NCI-H510A treated with DMSO at 0.1 percent for 48 hours (cell line): ENCODE measurements at places on chromosomes 5 and 9.

DNA sequence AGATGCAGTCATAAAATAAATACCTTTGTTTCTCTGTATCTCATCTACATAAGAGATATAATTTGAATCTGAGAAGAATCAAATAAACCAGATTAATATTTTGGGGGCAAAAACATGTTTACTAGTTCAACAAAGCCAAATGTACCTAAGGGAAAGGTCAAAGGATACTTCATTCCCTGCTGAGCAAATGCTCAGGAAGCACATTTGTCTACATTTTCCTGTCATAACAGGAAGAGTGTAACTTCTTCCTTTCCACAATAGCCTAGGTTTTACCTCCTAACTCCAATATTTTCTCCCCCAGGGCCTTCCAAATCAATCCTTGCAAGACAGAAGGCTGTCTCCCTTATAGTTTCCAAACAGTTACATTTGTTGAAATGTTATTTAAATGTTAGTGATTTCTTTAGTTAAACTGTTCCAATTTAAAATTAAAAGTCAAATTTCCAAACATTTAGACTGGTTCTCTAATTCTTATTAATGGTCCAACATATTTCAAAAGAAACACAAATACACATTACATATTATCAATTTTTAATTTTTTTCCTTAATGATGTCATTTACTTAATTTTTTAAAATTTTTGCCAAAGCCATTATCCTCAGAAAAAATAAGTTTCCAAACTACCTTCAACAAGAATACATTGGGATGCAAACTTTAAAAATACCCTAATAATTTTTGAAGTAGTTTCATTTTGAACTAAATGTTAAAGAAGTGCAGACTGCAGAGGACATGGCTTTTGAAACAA, 67.8 kb downstream of the MEF2C start:
- DNase-seq, result no peak

GRCh38 chr5:148725675-148726074, 71.3 kb upstream of the HTR4 start:
- peak; percentile 72 for DNase-seq

- no peak for DNase-seq
These were observed 6.6 kb downstream of the TLN1 start for GRCh38 chr9:35725362-35725761.

GRCh38 chr5:146849694-146850303, 28.8 kb downstream of the PPP2R2B start:
- no peak for DNase-seq

- DNase-seq, result no peak
These were observed 58.5 kb upstream of the PJA2 start for GRCh38 chr5:109468288-109468676.

- DNase-seq, result no peak
These were observed 9.2 kb upstream of the GADD45G start for GRCh38 chr9:89595646-89596045.

DNA sequence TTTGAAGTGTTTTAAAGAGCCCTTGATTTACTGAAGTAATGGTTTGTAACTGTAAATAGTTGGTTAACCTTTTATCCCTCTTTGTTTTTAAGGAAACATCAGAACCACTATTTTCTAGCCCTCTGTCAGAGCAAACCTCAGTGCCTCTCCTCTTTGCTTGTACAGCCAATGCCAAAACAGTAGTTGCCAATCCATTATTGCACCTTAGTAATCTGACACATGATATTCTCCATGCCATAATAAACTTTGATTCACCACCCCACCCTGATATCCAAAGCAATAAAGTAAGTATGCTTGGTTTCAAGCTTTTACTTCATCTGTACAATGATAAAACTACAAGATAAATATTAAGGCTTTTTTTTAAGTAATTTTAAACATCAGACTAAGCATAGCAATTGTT, 100.8 kb downstream of the DMXL1 start:
- no peak for DNase-seq

- DNase-seq, result no peak
These were observed 69.5 kb downstream of the ZNF354C start for GRCh38 chr5:179129607-179130071.

DNA sequence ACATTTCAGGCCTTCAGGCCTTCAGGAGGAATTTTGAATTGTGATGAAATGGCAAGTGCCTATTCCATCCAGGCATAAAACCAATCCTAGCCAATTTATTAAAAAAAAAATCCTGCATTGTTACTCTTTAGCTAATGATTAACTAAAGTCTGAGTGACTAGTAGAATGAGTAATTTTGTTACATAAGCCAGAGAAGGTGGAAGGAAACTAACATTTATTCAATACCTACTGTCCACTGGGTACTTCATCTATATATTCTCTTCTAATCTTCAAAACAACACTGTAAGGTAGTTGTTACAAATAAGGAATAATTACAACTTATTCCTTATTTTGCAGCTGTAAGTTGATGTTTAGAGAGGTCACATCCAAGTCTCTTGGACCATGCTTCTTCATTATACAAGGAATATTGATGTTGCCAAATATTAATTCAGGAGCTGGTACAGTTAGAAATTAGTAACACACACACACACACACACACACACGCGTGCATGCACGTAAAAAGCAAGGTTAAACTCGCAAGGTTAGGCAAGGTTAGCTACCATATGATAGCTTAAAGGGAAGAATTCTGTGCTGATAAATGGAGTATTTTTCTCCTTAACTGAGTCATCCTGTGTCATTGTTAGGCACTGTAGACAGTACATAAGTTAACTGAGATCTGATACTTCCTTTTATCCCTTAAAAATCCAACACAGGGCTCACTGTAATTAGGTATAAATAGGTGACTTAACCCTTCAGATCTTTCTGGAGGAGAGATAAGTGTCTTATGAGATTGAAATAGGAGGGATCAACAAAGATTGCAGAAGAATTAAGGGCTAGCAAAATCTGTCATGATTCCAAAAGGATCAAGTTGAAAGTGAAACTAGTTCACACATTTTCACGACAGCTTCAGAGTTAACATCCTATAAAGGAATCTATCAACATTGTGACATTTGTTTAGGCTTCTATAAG, 596.9 kb downstream of the PDE4D start:
- DNase-seq, result no peak

DNA sequence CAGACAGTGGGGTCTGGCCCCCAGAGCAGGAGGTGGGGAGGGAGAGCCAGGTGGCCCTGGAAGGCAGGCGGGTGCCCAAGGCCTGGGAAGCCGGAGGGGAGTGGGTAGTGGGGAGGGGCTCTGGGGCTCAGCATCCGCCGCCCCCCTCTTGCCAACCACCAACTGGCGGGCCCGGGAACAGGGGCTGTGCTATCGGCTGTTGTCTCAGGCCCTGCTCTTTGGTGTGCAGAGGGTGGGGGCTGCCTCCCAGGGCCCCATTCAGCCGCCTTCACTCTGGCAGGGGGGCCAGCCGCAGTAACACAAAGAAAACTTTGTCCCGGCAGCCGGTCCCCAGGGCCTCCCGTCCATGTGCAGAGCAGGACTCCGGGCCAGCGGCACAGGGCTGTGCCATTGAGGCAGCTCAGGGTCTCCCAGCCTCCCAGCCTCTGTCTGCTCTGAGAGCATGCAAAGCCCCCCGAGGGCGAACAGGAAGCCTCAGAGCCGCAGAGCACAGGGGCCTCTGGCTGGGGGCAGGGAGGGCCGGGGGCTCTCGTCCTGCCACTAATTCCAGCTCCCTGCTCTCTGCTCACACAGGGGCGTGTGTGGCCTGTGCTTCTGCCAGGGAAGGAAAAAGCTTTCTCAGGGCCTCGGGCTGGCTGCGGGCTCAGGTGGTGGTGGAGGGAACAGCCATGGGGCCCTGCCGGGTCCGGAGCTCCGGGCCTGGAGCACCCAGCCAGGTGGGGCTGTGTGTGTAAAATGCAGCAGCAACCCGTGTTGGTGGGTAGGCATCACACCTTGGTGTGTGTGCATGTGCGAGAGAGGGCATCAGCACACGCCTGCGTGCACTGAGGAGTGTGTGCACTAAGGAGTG, 54.2 kb upstream of the NOTCH1 start:
- no peak for DNase-seq

- DNase-seq, result no peak
These were observed 84.7 kb upstream of the MAST4 start for GRCh38 chr5:66511491-66511890.

DNA sequence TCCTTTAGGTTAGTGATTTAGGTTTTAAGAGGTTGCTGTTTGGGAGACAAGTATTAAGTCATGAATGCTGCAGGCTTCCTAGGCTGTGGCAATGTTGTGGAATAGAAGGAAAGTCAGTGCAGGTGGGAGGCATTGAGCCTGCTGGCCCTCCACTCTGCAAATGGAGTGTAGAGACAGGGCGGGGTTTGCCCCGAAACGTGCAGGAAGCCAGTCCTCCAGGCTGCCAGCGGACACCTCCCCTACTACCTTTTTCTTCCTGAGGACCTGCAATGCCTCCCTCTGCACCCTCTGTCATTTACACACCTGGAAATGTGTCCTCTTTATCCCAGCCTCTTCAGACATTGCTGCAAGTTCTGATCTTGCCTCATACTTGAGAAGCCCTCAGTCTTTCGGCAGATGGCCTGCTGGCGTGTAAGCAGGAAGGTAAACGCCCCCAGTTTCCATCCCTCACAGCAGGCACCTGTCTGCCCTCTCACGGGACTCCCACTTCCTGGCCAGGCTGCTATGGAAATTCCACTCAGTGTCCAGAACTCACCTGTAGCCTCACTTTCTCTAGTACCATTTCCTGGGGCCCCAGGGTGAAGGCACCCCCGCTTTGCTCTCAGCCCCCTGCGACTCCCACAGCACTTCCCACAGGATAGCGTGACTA, 81.6 kb upstream of the BOD1 start:
- DNase-seq, result peak; percentile 66

GRCh38 chr9:129224618-129225489, 46.8 kb upstream of the IER5L start:
- DNase-seq, result no peak

DNA sequence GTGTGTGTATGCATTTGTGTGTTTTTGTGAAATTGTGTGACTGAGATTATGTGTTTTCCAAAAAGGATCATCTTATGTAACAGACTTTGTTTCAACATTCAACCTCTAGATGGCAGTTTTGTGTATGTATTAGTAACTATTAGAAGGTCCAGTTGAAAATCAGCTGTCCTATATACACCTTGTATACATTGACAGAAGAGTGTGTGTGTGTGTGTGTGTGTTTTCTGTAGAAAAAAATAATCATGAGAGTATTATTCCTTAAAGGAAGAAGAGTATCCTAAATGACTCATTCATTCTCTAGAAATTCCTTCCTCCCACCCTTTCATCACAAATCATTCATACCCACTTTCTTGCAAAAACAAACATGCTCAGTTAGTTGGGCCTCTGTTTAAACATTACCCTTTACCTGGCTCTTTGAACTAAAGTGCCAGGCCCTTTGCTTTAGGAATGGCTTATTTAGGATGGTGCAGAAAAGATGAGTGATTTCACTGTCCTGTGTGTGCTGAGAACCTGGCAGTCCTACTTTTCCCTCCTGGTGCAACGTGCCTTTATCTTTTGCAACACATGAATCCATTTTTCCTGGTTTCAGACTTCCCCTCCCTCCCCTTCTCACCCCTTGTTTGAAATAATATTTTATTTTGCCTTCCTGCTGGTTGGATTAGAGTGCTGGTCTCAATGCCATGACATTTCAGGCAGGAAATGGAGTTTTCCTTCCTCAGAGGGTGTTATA, 152.2 kb downstream of the ARHGAP26 start:
- peak; percentile 67 for DNase-seq

DNA sequence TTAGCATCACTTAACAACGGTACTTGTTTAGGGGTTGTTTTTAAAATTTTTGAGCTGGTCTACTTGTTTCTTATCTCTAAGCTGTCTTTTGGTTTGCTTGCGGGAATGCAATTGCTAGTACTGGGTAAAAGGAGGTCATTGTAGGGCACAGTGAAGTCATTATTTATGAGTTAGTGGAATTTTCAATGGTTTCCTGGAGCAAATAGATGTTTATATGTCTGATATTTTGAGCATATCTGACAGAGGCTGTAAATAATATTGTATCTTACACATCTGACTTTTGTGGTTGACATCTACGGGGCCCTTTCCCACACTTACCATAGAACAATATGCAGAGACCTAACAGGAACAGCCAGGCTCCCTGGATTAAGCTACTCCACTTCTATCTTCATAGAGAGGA, 90.4 kb upstream of the IL6ST start:
- DNase-seq, result no peak
